Right lobe of liver (tissue), 6 donors: ENCODE measurements at places on chromosomes 2 and 18.

- DNase-seq = no peak
These were observed 725.1 kb upstream of the CDH7 start for GRCh38 chr18:65025756-65026155.

DNA sequence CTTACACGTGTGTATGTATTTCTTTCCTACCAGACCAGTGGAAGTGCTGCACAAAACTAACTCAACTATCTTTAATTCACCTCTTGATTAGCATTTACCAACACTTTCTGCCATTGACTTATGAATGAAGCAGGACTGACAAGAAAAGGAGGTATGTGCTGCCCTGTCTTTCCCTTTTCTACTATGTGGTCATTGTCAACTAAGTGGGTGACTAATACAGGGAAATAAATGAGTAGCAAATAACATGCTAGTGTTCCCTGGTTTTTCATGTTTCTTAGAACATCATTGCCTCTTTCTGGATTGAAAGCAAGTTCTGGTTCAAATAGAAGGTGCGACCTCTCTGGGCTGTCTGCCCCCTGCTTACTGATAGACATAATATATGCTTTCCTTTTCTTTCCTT is 58.0 kb downstream of the LINC00305 start:
- no peak for DNase-seq

- DNase-seq = no peak
These were observed 427.0 kb upstream of the TNP1 start for GRCh38 chr2:217286833-217287232.

DNA sequence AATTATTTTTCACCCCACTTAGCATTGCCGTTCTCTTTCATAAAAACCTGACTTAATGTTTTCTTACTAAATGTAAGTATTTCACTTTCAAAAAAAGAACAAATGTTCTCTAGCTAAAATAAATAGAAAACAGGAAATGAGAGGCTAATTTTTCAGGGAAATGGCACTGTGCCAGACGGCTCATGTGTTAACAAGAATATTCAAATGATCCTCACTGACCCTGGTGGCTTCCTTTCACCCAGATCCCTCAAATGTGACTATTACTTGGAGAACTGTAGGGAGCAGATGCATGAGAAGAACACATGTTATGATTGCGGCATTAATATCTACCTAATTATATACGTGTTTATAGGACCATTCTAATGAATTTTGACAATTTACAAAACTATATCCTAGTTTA is 827.7 kb downstream of the SOCS6 start:
- DNase-seq = no peak

GRCh38 chr2:165681841-165682240 is 112.2 kb downstream of the GALNT3 start:
- no peak for DNase-seq

- no peak for DNase-seq
These were observed 12.2 kb downstream of the HES6 start for GRCh38 chr2:238227587-238228032.

DNA sequence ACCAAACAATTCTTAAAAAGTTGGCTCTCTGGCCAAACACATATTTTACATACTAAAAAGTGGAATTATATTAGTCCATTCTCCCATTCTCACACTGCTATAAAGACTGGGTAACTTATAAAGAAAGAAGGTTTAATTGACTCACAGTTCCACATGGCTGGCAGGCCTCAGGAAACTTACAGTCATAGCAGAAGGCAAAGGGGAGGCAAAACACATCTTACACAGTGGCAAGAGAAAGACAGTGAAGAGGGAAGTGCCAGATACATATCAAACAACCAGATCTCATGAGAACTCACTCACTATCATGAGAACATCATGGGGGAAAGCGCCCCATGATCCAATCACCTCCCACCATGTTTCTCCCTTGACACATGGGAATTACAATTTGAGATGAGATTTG is 42.6 kb downstream of the EDAR start:
- no peak for DNase-seq

DNA sequence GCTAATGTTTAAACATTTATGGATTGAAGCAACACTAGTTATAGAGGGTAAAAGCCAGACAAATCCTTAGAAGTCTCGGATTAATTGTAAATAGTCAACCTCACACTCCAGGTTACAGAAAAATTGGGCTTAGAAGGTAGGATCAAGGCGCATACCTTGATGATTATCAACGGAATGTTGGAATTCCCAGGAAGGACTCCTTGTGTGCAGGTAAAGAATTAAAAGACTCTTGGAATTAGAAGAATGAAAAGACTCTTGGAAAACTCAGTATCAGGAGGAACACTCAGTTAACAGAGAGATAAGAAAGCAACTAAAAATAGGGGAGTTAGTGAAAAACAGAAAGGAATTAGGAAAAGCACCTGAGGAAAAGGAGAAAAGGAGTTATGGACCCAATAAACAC is 29.3 kb upstream of the EPHA4 start:
- DNase-seq = no peak
